ENCODE measurements at places on chromosomes 4 and X. TPM values are rescaled to one million over a fixed set of nuclear protein-coding genes. Genes with fewer than 3 reads are reported as not detected.

The S100P gene
- 365 TPM for total RNA-seq

DNA sequence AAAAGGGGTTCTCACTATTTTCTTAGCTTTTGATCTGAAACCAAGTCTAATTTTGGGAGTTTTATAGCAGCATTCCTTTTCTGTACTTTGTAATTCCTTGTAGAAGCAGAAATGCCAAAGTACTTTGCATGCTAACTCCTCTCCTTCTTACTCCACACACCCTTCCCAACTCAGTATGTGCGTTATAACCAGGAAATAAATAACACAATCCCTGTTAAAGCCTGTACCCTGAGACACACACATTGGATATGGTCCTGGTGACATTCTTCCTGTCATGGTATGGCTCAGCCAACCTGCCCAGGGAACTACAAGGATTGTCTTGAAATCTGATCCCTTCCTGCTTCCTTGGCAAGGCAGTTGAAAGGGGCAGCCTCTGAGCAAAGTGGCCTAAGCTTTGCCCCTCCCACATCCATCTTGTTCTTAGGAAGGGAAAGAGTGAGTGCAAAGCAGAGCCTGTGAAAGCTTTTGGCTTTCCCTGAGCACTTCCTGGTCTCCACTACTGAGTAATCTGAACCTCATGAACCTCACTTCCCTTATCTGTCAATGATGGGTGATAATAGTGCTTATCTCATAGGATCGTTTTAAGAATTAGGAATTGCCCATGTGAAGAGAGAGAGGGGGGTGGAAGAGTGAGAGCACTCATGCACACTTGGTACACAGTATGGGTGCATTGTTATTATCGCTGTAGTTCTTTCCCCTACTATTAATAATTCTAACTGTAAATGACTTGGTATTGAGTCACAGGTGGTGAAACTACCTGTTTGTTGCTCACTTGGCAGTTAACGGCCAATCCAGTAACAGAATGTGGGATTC lies 109.3 kb downstream of the AFF2 start:
- no peaks in the 10 kb centered on the region for H3K36me3 ChIP-seq
- peaks cover 18% of the 10 kb centered on the region for H3K4me1 ChIP-seq
- no peaks in the 10 kb centered on the region for H3K27me3 ChIP-seq
- DNase-seq, result peak; percentile 70
- peak overlapping the region; percentile 88 for H3K27ac ChIP-seq
- H3K4me3 ChIP-seq, result no peak overlapping the region

DNA sequence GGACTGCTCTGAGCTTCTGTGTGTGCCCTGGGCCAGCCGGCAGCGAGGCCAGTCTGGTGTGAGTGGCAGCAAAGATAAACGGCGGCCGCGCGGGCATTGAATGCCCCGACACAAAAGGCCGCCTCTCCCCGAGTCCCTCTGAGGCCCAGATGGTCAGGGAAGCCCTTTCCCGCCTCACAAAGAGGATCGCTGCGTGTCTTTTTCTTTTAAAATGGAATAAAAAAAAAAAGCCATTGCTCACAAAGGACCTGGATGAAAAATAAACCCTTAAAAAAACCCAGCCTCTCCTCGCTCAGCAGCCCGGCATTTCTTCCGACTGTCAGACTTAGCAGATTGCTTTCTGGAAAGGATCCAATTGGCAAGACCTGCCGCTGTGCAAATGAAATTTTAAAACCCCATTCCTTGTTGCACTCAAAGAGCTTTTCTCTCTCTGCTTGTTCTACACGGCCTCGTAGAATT lies 578.7 kb downstream of the BCOR start:
- no peak overlapping the region for H3K4me3 ChIP-seq
- no peaks in the 10 kb centered on the region for H3K4me1 ChIP-seq
- no peaks in the 10 kb centered on the region for H3K36me3 ChIP-seq
- no peak overlapping the region for H3K27ac ChIP-seq
- H3K27me3 ChIP-seq, result peaks cover 88% of the 10 kb centered on the region

DNA sequence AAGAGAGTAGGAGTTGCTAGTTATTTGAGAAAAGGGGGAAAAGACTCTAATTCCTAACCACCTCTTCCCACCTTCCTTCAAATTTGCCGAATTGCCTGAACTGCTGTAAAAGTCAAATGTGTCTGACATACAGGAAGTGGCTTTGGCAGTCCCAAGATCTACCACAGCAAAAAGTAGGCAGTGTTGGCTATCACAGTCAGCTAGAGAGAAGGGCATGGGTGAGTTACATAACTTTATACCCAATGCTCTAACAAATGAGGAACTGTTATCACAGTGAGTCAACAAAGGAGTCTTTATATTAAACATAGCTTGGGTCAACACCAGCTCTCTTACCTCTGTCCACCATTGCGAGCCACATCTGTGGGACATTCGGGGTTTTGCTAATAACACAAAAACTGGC lies 2.4 kb upstream of the MBNL3 start:
- peak overlapping the region; percentile 71 for H3K4me3 ChIP-seq
- H3K27me3 ChIP-seq, result no peaks in the 10 kb centered on the region
- H3K27ac ChIP-seq, result peak overlapping the region; percentile 79
- H3K36me3 ChIP-seq, result peaks cover 29% of the 10 kb centered on the region
- H3K4me1 ChIP-seq, result peaks cover 8% of the 10 kb centered on the region
- peak; percentile 43 for DNase-seq

The F8A1 gene
- 20.8 TPM for total RNA-seq

The SSX1 gene
- total RNA-seq, result not detected

The FAM47A gene
- not detected for total RNA-seq

GRCh38 chr4:95217197-95217596 lies 331.6 kb downstream of the UNC5C start:
- H3K27ac ChIP-seq, result no peak overlapping the region
- DNase-seq, result no peak
- H3K4me3 ChIP-seq, result no peak overlapping the region

- H3K4me3 ChIP-seq, result no peak overlapping the region
- H3K36me3 ChIP-seq, result no peaks in the 10 kb centered on the region
- no peaks in the 10 kb centered on the region for H3K27me3 ChIP-seq
- no peaks in the 10 kb centered on the region for H3K4me1 ChIP-seq
Observed at GRCh38 chr4:54585321-54586000, 72.3 kb upstream of the KIT start.

- H3K4me3 ChIP-seq, result no peak overlapping the region
- H3K4me1 ChIP-seq, result peaks cover 18% of the 10 kb centered on the region
- H3K36me3 ChIP-seq, result peaks cover 4% of the 10 kb centered on the region
- DNase-seq, result no peak
Observed at GRCh38 chrX:30880058-30880457, 9.0 kb downstream of the TAB3 start.

The CCDC120 gene
- total RNA-seq, result 30.8 TPM

The GPR34 gene
- not detected for total RNA-seq

DNA sequence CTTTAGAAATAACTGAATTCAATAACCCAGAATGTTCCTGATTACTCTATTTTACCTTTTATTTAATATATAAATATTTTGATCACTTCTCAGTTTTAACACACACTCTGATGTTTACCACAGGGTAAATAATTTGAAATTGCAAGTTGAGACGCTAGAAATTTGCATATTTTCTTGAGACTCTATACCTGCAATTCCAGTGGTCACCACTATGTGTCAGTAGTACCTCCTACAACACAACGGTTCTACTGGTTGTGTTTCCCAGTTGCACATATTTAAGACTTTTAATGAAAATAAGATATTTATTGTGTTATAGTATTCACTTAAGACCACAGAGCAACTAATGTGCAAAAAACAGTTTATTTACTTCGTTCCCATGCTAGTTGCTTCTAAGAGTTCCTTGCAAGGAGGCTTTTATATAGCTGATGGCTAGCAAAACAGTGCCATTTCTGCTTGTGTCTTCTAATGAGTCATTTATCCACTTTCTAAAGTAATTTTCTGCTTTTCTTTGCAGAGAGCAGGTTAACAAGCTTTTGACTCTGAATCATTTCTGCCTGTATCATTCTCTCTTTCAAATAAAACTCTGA lies 98.9 kb upstream of the PDLIM3 start:
- H3K27ac ChIP-seq, result no peak overlapping the region
- H3K4me3 ChIP-seq, result no peak overlapping the region
- no peak for DNase-seq
- H3K4me1 ChIP-seq, result no peaks in the 10 kb centered on the region
- H3K36me3 ChIP-seq, result no peaks in the 10 kb centered on the region
- no peaks in the 10 kb centered on the region for H3K27me3 ChIP-seq

The SSX4 gene
- not detected for total RNA-seq

- no peak overlapping the region for H3K27ac ChIP-seq
- H3K36me3 ChIP-seq, result peaks cover 10% of the 10 kb centered on the region
- DNase-seq, result no peak
- no peaks in the 10 kb centered on the region for H3K27me3 ChIP-seq
Observed at GRCh38 chr4:41655177-41655576, 93.3 kb downstream of the PHOX2B start.

- H3K27ac ChIP-seq, result no peak overlapping the region
- H3K36me3 ChIP-seq, result no peaks in the 10 kb centered on the region
- H3K4me1 ChIP-seq, result no peaks in the 10 kb centered on the region
Observed at GRCh38 chrX:69222103-69223090, 57.1 kb upstream of the PJA1 start.

- no peak overlapping the region for H3K4me3 ChIP-seq
- no peaks in the 10 kb centered on the region for H3K4me1 ChIP-seq
- H3K36me3 ChIP-seq, result no peaks in the 10 kb centered on the region
- H3K27me3 ChIP-seq, result peaks cover 100% of the 10 kb centered on the region
- no peak overlapping the region for H3K27ac ChIP-seq
Observed at GRCh38 chrX:72071213-72071612, 60.5 kb downstream of the RTL5 start.

The PNCK gene
- 1.1 TPM for total RNA-seq

Measured in Calu3 (cell line).